ENCODE measurements at places on chromosomes 12 and 14.

DNA sequence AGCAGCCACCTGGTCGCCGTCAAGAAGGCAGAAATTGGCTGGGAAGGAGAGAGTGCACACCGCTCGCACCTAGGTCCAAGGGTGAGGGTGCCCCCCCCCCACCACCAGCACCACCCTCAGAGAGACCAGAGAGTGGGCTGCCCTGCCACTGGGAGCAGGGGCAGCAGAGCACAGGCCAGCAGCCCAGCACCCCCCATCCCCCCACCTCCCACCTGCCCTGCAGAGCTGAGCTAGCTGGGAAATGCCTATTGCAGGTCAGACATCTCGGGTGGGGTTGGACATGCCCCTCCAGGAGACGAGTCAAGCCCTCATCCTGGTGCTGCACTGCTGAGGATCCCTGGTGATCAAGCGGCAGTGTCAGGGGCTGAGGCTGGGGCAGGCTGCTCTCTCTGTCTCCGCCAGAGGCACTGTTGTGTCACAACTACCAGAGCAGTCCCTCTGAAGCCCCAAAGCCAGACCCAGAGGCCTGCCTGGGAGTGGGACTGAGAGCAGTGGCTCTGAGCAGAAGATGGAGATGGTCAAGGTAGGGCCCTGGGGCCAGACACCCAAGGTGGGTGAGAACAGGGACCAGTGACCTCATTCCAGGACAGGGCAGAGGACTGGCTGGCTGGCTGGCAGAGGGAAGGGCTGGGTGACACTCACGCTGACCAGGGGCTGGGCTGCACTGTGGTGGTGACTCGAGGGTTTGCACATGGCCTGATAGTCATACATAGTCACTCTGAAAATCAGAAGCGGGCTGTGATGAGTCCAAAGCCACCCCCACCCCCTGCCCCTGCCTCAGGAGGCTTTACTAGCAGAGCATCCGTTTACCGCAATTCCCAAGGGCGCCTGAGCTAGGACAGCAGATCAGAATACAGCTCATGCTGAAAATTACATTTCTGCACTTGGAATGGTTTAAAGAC, 19.7 kb upstream of the LRTM2 start:
- DNase-seq = peak; percentile 91

DNA sequence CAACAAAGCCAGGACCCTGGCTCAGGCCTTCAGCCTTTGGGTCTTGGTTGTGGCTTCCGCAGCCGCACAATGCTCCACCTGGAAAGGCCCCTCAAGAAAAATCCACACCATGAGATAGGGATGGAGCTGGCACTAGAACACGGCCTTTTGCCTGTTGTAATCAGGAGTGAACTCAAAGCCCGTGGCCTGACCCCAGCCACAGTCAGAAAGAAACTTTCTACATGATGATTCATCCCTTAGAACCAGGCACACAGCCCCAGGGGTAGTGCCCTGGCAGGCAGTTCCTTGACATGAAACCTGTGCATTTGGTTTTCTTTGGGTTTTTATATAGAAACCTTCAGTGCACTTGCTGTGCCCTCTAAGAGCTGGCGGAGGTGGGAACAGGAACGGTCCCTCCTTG, 5.1 kb downstream of the CLMN start:
- DNase-seq = no peak

DNA sequence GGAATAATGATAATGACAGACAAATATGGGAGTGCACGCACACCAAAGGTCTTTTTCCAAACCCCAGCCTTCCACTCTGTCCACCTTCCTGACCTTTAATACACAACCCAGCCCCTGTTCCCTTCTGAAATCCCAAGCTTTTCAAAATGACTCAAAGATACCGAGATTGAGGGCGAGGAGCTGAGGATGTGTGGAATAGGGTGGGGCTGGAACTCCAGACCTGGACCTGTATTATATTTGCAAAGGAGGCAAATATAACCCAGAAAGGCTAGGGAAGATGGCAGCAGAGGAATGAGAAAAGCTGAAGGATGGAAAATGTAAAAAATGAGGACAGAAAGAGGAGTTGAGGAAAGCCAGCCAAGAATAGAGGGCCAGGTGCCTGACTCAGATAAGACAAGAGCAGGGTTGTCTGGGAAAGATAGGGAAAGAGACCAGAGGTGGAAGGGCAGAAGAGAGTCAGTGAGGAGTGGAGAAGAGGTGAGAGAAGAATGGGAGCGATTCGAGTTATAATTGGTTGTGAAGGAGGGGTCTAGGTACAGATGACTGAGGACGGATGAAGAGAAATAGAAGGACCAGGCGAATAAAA, 1.0 kb upstream of the PTMS start:
- DNase-seq = no peak

DNA sequence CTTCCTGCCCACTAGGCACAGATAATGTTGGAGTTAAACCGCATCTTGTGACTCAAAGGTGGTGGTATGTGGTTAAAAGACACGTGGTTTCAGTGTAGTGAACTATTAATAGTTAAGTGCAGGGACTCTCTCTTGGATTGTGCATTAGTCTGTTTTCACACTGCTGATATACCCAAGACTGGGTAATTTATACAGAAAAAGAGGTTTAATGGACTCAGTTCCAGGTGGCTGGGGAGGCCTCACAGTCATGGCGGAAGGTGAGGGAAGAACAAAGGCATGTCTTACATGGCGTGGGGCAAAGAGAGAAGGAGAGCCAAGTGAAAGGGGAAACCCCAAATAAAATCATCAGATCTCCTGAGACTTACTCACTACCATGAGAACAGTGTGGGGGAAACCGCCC, 362.3 kb downstream of the GLT1D1 start:
- no peak for DNase-seq

GRCh38 chr14:63051301-63051700, 6.0 kb upstream of the KCNH5 start:
- no peak for DNase-seq

GRCh38 chr14:102164241-102164641, 24.5 kb downstream of the WDR20 start:
- DNase-seq = no peak

- DNase-seq = no peak
Observed at GRCh38 chr12:53777412-53777811, 25.6 kb upstream of the CISTR start.

- DNase-seq = no peak
Observed at GRCh38 chr12:13369474-13370056, 173.0 kb downstream of the EMP1 start.

- DNase-seq = no peak
Observed at GRCh38 chr14:29652571-29652970, 275.1 kb downstream of the PRKD1 start.

DNA sequence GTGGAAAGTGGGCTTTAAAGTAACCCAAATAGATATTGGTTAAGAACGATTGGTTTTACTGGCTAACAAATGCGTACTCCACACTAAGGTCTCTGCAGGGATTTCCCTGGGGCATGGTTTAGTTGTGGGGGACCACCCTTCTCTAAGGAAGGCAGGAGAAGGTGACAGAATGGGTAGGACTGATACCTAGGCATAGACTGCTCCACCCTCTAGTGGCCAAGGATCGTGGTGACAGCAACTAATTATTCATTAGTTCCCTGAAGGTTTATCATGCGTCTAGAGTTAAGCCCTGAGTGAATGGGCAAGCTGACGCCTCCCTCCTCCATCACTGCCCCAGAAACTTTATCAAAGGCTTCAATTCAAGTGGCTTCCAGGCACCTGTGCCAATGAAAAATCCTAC, 9.1 kb downstream of the FAM181A start:
- peak; percentile 51 for DNase-seq

GRCh38 chr12:64450711-64451486, 1.0 kb upstream of the TBK1 start:
- DNase-seq = no peak

DNA sequence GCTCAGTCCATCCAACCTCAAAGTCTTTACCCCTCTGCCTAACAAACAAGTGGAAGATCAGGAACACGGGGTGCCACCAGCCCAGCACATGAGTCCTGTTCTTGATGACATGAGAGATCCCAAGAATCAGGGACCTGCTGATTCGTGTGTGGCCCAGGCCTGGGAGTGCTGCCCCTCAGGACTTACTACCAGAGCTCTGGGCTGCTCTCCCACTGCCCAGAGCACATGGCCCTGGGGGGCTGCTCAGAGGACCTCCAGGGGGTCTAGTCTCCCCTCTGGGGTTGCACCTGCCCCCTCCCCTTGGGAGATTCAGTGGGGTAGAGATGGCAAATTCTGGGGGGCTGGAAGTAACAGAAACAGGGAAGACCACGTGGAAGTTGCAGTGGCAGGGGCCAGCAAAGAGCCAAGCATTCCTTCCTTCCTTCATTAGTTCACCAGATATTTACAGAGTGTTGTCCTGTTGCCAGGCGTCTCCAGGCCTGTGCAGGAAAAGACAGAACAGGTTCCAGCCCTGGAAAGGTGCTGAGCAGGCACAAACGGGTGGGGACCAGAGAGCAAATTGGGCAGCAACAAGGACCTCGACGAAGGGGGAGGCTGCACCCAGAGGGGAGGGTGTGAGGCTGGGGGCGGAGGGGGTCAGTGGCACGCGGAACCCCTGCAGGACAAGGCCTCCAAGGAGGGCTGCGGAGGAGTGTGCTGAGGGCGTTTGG, 45.1 kb upstream of the MEG3 start:
- no peak for DNase-seq

GRCh38 chr14:103128631-103129300, 5.5 kb downstream of the TNFAIP2 start:
- no peak for DNase-seq

GRCh38 chr14:52002542-52002941, 13.2 kb downstream of the RTRAF start:
- DNase-seq = no peak

DNA sequence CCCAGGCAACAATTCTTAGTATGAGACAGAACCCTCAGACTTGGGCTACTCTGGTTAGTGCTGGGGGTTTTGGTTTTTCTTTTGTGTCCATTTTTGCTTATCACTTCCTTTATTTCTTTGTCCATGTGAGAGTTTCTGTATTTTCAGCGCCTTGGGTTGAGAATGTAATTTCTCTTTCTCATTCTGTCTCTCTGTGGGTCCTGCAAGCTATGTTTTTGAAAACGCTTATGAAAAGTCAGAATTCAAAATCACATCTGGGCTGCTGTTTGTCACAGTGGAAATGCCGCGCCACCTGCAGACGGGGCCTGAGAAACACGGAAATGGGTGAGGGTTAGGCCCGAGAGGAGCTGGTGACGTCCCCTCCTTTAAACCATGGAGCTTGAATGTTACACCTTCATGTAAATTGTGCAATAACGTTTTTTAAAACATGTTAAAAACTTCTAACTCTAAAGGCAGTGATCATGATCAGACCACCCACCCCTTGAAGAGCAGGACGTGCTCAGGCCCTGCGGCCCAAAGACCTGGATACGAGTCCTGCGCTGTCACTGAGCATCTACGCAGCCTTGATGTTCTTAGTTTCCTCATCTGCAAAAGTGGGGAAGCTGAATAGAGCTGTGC, 26.1 kb downstream of the JDP2 start:
- DNase-seq = no peak

GRCh38 chr12:75650595-75651341, 139.4 kb upstream of the KRR1 start:
- no peak for DNase-seq

DNA sequence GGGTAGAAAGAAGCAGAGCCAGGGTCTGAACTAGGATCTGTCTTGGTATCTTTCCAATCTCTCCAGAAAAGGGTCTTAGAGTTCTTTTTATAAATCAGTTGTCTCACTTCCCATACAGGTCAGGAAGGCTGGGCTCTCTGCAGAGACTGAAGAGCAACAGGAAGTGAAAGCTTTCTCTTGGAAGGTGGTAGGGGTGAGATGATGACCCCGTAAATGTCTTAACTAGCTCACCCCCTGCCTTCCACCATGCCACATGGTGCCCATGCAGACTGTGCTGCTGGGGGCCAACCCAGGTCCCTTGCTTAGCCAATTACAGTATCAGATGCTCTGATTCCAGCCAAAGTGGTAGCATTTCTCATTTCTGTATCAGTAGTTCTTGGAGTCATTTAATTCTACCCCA, 17.6 kb upstream of the RASSF8 start:
- DNase-seq = no peak

DNA sequence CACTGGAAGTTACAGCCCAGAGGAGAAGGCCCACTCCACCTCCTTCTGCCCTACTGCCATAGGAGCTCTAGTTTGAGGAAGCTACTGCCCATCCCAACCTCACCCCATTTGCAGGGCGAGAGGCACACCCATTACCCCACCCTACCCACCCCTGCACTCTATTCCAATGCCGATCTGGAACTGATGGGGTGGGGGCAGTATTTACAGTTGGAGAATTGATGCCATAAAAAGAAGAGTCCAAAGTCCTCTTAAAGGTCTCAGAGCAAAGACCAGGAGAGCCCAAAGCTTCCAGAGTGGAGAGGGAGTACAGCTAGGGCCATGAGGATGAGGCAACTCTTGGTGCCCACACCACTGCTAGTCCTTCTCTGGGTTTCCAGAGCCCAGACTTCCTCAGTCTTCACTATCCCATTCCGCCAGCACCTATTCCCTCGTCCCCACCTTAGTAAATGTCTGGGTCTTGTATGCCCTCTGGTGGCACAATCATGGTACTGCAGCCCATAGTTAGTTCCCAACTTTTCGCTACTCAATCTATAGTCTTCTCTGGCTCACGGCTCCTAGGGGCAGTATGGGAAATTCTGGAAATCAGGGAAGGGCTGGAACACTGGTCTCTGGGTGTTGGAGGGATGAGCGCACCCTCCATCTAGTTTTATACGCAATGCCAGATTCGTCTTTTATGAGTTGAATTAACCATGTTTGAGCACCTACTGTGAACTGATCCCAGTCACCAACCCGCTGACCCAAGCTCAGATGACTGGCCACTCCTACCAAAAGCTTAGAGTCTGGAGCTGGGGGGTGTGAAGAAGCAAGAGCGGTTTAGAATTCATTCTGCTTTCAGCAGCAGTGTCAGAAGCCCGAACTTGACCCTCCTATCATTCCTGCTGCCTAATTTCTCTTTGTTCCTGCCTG, 6.9 kb upstream of the ADCY6 start:
- DNase-seq = peak; percentile 56

GRCh38 chr14:96126783-96127271, 77.8 kb upstream of the BDKRB2 start:
- no peak for DNase-seq

- no peak for DNase-seq
Observed at GRCh38 chr14:40312296-40312695, 880.1 kb upstream of the FBXO33 start.

GRCh38 chr12:42094277-42094676, 50.4 kb downstream of the GXYLT1 start:
- no peak for DNase-seq

- no peak for DNase-seq
Observed at GRCh38 chr12:93571925-93572711, at the start of gene SOCS2. Gene SOCS2 (plus strand): TSS chr12:93572675. CDS start chr12:93572898, 223 bp downstream.
